Fibroblast of skin of right biceps (primary cell): ENCODE measurements at places on chromosomes 4 and X.
A peak's percentile ranks its signal among the peaks of the same experiment; 100 is the strongest.

DNA sequence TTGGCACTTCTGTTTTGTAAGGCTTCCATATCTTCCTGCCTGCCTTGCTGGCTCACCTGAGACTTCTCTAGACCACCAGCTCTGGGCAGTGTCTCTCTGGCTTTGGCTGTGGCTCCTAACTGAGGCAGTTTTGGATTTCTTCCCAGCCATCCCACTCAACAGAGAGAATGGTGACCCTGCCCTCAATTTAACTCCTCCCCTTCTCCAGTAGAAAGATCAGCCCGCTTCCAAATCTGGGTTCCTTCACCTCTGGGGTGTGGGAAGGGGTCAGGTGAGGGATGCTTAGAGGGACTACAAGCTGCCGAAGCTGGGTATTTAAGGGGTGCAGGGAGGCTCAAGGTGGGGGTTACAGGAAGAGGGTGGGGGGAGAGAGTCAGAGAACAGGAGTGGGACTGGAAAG lies 23.7 kb downstream of the NAP1L5 start:
- no peak for DNase-seq

- DNase-seq: peak; percentile 25
These were observed 311.1 kb downstream of the INPP4B start for GRCh38 chr4:142535009-142535408.

DNA sequence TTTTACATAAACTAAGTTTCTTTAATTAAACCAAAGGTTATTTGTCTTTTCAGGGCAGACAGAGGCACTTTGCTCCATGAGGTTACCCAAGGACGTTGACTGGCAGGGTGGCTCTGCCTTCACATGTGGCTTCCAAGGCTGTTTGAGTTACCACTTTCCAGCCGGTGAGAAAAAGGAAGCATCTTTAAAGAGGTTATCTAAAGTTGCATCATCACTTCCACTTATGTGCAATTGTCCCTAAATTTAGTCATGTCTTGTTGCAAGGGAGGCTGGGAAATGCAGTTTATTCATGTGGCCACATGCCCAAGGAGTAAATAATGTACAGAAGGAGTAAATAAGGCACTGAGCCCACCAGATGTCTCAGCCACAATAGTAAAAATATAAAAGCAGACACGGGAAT lies 29.0 kb upstream of the RAP1GDS1 start:
- DNase-seq: peak; percentile 3

DNA sequence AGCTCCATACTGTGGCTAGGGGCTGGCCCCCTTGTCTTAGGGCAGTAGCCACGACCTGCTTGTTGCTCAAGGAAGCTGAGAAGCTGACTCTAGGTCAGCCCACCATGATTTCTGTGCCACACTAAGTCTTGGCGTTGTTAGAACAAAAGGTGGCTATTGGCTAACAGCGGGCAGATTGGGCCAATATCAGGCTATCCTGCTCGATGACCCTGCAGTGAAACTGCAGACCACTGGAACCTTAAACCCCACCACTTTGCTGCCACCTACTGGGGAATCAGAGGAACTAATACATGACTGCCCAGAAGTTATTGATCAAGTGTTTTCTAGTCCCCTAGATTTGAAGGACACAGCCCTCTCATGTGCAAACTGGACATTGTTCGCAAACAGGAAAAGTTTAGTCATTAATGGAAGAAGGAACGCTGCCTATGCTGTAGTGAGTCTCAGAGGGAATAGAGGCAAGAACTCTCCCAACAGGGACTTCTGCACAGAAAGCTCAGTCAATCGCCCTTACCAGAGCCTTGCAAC lies 17.0 kb upstream of the PAPSS1 start:
- DNase-seq: peak; percentile 41

GRCh38 chr4:125390126-125390525 lies 75.4 kb downstream of the FAT4 start:
- peak; percentile 77 for DNase-seq

GRCh38 chr4:165709973-165710526 lies 163.0 kb upstream of the TLL1 start:
- DNase-seq: no peak

DNA sequence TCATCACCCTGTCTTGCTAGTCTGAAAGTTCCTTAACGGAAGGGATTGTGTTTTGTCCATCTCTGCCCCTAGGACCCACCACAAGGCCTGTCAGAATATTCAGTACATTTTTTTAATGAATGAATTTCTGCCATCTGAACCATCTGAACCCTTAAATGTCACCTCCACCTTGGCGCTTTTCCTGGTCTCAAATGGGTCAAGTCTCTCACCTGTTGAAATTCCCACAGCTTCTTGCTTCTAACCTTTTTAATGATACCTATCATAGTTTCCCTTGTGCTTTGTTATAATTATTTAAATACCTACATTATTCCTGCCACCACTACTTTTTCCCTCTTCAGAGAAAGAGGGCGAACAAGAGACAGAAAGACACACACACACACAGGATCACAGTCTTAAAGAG lies 48.0 kb downstream of the SHROOM4 start:
- no peak for DNase-seq

DNA sequence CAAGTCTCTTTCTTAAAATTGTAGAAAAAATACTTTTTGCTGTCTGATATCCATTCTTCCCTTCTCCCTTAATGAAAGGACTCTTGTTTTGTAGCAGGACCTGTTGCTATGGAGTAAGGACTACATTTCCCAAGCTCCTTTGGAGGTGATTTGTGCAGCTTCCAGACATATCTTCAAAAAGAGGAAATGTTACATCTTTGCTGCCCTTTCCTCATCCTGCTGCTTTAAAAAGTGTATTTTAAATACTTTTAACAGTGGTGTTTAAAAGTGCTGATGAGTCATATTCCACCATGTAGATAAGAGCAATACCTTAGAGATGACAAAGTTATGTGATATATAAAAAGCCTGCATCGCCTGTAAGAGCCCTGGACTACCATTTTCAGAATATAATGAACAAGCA lies 98.7 kb downstream of the CFAP299 start:
- peak; percentile 62 for DNase-seq

GRCh38 chrX:103927030-103927429 lies 35.4 kb upstream of the TMSB15B start:
- no peak for DNase-seq

DNA sequence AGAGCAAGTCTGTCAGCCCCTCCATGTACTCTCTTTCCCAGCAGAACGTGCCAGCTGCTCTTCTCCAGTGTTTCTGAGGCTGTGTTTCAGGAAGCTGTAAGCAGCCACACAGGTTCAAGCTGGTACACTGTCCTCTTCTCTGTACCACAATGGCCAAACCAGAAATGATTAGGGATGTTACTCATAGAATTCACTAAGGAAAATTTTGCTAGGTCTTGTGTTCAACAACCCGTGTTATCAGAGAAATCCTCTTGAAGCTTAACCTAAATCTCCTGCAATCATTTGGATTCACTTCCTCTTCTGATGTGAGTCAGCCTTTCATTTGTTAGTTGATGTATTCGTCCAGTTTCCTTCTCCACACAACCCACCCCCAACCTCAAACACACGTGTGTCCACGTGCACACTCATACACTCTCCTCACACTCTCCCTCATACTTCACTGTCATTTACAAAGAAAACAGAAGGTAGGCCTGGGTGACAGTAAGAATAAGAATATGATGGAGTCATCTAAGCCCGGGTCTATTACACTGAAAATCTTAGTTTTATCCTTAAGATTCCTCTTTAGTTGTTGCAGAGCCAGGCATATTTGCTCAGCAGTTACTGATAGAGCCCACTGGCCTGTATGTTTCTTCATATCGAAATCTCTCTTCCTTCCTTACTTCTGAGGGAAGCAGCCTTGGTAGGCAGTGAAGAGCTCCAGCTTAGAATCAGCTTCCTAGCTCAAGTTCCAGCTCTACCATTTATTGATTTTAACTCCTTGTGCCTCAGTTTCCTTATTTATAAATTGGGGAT lies 63.4 kb downstream of the DCUN1D4 start:
- peak; percentile 6 for DNase-seq

DNA sequence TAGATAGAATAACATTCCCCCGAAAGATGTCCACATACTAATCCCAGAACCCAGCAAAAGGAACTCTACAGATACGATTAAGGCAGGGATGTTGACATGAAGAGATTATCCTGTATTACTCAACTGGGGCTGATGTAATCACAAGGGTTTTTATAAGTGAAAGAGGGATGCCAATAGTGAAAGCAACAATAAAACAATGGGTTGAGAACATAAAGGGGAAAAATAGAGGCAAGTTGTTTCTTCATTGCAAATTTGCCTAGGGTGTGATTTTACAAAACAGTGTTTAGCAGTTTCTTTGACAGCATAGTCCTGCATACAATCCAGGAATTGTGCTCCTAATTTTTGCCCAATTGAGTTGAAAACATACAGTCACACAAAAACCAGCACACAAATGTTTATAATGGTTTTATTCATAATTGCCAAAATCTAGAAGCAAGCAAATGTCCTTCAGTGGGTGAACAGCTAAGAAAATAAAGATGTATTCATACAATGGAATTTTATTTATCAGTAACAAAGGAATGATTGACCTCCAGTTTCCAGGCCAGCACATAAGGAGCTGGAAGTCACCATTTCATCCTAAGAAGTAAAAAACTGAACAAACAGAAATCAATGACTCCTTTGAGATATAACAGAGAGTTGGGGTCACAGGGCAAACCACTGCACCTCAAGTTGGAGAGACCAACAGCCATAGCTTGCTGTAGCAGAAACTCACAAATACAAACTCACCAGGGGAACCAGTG lies 107.2 kb downstream of the CENPC start:
- DNase-seq: peak; percentile 59

GRCh38 chr4:56123547-56123946 lies 174.8 kb downstream of the CEP135 start:
- DNase-seq: no peak

DNA sequence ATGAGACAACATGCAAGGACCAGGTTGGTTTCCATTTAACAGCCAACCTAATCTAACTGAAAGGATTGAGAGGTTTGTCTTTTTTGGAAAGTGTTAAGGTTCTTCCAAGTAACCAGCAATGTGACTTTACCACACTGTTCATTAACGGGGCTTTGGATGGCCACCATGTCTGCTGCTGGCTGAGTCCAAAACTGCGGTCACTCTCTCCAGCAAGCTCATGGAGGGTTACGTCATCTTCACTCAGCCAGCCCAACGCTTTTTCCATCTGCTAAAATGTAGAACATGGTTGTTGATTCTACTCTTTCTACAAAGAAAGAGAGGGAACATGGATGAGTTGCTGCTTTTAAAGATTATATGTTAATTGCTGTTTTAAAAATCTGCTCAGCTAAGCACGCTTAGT lies 11.0 kb downstream of the PKD2 start:
- DNase-seq: peak; percentile 24
